NCI-H69 (cell line): ENCODE measurements at places on chromosomes 12 and 14.

DNA sequence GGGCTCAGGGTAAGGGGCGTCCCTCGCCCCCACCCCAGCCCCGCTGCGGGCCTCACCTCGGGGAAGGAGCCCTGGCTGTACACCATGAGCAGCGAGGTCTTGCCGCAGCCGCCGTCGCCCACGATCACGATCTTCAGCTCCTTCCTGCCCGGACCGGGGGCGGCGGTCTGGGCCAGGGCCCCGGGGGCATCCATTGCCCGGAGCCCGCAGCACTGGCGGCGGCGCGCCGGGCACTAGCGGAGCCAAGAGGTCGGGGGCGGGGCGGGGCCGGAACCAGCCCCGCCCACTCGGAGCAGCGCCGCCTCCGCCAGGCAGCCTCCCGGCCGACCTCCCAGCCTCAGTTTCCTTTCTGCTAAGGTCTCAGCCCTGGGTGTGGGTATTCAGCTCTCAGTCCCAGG is at the start of gene RHOF:
TSS of gene RHOF (minus strand) at position 249 of the 398 bp plus-strand sequence. CDS start at position 194, 55 bp downstream.
- DNase-seq, result peak; percentile 77

DNA sequence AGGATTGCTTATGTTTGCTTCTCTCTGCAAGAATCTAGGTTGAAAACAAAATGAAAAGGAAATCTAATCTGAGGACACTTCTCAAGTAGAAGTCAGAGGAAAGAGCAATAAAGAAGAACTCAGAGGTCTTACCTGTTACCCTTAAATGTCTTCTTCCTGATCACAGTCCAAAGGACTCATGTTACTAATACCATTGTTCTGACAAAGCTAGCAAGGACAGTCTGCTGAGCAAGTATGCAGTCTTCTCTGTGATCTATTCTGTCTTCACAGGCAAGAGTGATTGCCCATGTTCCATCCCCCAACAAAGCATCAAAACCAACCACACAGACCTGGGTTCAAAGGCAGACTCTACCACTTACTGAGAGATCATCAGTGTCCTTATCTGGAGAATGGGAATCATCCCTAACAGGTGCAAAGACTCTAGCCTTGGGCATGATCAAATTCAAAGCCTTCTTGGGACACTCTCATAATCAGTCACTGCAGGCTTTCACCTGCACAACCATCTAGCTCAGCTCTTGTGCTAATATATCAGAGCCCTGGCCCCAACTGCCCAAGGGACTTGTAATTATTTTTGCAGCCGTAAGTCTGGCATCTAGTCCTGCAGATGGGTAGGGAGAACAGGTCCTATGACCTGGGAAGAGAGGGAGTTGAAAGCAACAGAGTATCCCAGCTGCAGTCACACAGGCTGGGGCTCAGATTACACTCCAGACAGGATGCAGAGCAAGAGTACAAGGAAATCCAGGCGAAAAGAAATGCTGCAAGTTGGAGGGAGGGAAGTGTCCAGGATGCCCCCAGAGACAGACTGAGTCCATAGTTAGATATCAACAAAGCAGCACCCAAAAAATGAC is 97.9 kb upstream of the NUDT4 start:
- DNase-seq, result peak; percentile 53

GRCh38 chr12:106204312-106204711 is 43.5 kb downstream of the CKAP4 start:
- DNase-seq, result no peak

GRCh38 chr14:29858299-29858698 is 69.3 kb downstream of the PRKD1 start:
- DNase-seq, result no peak
